ENCODE measurements at places on chromosomes 4 and X.

- no peak for DNase-seq
These were observed 3.0 kb downstream of the KIAA0232 start for GRCh38 chr4:6785572-6785925.

- DNase-seq, result no peak
These were observed 215.5 kb downstream of the LDB2 start for GRCh38 chr4:16682975-16683374.

DNA sequence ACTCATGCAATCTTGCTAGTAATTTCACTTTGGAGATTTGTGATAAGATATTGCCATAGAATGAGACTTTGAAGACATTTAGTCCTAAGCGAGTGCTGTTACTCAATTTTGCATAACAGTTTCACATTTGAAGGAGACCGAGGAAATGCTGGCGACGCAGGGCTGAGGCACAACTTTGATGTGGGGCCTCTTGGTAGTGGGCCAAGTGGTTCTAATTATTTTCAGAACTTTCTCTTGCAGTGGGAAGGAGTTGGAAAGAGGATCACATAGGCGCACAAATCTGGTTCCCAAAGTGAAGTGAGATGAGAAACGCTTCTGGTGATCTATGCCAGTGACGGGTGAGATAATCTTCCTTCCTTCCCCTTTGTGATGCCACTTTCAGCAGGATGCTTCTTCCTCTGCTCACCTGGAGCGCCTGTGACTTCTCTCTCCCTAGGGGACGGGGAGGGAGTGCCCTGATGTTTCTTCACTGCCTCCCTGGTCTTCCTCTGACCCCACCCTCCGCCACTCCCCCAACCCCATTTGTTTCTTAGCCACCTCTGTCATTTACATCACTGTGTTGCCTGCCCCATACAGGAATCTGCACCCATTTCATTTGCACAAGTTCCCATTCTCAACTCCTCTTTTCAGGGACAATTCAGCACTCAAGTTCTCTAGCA, 138.9 kb upstream of the MID1 start:
- no peak for DNase-seq

GRCh38 chrX:21509912-21510311, 135.7 kb downstream of the CNKSR2 start:
- no peak for DNase-seq

DNA sequence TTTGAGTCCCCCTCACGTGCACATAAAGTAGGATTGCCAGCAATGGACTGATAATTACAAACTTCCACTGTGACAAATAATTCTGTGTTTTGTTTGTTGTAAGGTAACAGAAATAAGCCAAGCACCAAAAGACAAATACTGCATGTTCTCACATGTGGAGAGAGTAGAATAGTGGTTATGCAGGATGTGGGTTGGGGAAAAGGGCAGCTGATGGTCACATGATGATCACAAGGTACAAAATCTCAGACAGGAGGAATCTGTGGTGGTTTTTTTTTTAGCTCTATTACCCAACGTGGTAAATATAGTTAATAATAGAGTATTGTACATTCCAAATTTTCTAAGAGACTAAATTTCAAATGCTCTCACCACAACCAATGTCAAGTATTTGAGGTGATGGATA, 182.3 kb downstream of the BANK1 start:
- DNase-seq, result peak; percentile 26

- no peak for DNase-seq
These were observed 28.6 kb downstream of the NYX start for GRCh38 chrX:41475591-41476241.

DNA sequence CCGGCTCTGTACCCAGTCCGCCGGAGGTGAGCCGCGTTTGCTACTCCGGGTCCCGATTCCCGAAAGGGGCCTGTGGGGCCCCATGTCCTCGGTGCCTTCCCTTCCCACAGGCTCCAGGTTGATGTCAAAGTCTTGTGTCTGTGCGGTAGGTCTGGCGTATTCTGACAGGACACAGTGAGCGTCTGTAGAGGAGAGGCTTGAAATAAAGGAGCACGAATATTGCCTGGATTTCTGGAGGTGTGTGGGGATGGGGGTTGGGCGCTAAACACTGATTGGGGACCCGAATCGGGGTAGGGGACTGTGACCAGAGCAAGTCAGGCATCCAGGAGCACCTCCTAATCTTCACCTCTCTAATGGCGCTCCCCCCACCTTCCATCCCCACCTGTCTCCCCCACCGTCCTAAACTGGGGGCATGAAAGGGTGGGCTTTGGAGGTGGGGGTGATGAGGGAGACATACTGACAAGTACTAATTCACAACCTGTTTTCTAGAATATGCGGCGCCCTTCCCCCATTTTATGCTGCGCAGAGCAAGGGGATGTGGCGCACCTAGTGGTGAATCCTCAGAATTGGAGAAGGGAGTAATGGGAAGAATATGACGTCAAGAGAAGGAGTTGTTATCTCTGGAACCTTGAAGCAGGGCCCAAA, 855 bp downstream of the GPRASP2 start:
- DNase-seq, result no peak

DNA sequence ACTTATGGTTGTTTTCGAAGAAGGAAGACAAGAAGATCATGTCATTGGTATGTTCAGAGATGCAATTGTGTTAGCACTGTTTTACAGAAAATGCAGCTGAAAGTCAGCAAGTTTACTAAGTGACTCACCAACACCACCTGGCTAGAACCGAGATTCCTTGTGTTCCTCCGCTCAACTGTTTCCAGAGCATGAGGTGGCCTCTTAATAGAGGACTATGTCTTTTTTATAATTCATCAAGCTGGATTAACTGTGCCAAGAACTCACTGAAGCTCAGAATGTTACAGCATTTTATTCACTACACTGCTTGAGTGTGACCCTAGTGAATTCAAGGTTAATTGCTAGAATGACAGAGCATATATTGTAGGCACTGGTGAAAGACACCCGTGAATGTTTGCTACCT, 1573.5 kb upstream of the TENM3 start:
- DNase-seq, result no peak

DNA sequence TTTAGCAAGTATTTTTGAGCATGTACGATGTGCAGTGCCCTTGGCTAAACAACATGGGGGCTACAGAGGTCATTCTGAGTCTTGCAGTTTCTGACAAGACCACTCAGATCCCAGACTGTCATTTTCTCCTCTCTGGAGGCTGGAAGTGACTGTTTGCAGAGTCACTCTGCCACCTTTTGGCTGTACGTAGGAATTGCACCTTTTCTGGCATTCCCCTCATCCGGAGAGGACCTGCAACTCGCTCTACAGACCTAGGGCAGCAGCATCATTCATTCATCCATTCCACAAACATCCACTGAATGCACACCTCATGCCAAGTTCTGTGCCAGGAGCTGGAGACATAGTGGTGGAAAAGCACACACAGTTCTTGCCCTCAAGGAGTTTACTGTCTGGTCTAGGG, 160.4 kb upstream of the GPR101 start:
- peak; percentile 36 for DNase-seq

- no peak for DNase-seq
These were observed 88.5 kb upstream of the CBR4 start for GRCh38 chr4:169098532-169098931.

- peak; percentile 34 for DNase-seq
These were observed 17.8 kb downstream of the TRIM2 start for GRCh38 chr4:153221783-153222706.

DNA sequence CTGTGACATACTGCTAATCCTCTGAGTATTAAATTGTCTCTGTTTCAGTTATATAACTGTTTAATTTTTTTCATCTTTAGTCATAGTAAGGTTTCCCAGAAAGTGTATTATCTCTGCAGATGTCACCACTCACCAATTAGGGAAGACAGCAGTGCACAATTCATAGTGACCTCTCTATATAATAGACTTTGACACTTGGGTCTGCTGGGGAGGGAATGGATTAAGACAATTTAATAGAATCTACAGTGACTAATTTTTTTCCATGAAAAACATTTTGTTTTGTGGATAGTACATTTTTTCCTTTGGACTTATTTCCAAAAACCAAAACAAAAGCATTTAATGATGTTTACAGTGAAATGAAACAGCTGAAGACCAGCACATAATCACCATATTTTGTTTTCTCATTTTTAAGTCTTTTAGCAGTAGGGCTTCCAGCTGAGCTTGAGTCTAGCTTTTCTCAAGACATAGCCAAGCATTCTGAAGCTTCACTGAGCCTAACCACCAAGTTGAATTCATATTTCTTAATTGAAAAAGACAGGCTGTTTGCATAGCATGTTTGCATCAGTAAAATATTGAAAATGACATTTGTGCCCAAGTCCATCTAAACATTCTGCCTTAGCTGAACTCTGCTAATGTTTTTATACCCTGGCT, 69.5 kb downstream of the PCDH19 start:
- no peak for DNase-seq

DNA sequence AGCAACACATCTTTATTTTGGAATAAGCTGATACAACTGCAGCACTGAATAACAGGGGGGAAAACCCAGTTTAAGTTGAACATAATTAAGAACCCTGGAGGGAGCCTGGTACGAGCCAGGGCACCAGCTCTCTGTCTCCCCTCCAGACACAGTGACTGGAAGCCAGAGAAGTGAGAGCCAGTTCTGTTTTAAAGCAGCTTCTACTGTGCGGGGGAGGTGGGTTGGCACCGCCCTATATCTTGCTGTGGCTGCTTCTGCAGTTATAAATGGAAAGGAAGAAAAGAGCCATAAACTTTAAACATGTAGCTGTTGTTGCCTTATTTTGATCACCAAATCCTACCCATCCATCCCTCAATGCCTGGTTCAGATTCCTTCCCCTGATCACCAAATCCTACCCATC, 207.9 kb upstream of the ANXA3 start:
- no peak for DNase-seq

GRCh38 chr4:186554914-186555827, at the start of gene MTNR1A:
Gene MTNR1A (minus strand): TSS chr4:186555567. CDS start chr4:186555365, 202 bp downstream.
- DNase-seq, result no peak

DNA sequence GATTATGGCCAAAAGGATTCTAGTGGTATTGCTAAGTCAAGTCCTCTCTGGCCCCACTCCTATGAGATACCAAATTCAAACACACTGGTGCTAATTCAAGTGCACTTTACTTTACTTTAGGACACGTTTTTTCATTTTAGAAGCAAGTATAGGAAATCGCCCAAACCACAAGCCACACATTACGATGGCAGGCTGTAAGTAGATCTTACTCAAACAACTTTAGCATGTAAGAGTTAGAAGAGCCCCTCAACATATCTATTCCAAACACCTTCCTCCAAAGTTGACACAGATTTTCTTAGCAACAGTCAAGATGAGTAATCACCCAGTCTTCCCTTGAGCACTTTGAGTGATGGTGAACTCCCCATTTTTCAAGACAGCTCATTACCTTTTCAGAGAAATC, 43.6 kb downstream of the DRD5 start:
- no peak for DNase-seq

GRCh38 chr4:169582203-169582602, 30.2 kb downstream of the NEK1 start:
- DNase-seq, result peak; percentile 82

GRCh38 chr4:37682701-37683401, 3.3 kb downstream of the RELL1 start:
- DNase-seq, result peak; percentile 65

DNA sequence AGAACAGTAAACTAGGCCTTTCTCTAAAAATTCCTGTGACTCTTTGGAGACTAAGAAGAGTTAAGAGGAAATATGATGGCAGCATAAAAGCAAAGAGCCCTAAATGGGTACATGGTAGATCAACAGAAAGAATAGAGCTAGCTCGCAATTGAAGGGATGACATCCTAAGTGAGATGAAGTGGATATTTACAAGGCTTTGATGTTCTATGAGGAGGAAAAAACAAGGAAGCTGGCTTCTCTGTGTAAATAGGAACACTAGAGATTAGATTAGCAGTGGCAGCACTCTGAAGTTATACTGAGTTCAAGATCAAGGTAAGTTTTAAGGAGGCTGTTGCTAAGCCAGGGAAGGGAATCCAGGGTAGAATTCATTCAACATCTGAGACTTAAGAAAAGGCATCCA, 73.1 kb upstream of the MBNL3 start:
- DNase-seq, result no peak

DNA sequence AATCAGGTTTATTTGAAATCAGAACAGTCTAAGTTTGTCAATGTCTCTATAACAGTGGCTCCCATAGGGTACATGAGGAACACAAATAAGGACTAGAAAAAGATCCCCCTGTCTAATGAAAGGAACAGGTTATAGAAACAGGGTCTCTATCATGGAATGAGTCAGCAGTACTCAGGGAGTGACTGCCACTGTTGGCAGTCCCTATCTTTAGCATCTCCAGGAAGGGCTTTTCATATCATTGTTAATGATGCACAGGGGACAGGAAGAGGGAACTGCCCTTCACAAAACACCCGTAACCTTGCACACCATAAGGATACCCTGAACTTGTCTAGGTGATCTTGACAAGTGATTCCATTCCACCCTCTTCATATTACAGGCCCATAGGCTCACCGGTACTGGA, 38.5 kb upstream of the SMIM10L2A start:
- DNase-seq, result no peak

- DNase-seq, result peak; percentile 26
These were observed 123.9 kb downstream of the MID1 start for GRCh38 chrX:10496345-10496965.

- DNase-seq, result peak; percentile 18
These were observed 20.4 kb upstream of the SFRP2 start for GRCh38 chr4:153809307-153809706.

- peak; percentile 56 for DNase-seq
These were observed 35.3 kb downstream of the FRMD7 start for GRCh38 chrX:132092439-132093065.

- peak; percentile 26 for DNase-seq
These were observed 87.0 kb downstream of the EFNB1 start for GRCh38 chrX:68915778-68916177.

DNA sequence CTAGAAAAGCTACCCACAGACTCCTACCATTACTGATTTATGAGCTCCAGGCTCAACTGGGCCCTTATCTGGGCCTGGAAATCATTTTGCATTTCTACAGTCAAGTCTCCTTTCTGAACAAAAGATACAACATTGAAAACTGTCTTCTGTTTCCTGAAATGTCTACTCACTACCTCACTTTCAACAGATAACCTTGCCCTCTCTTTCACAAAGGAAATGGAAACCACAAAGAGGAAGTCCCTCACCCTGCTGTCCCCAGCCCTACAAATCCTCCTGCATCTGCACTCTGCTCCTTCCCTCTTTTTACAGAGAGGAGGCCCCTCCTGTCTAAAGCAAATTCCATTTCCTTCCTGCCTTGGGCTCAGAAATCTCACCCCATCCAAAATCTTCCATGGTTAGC, 24.8 kb upstream of the CYBB start:
- DNase-seq, result peak; percentile 80

DNA sequence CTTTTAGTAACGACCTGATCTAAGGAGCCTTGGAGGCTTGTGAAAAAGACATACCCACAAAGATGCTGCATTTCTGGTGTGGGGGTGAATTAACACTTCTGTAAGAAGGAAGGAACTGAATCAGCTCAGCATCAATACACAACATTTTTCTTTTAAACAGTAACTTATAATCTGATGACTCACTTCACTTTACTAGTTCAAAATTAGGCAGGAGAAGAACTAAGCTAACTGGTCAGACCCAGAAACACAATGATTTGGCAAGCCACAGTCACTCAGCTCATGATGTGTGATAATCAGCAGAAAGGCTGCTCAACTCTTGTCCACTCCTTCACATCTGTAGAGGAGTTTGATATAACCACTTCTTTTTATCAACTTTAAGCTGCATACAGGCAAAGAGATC, 4.6 kb downstream of the MMAA start:
- DNase-seq, result no peak
